ENCODE measurements at places on chromosomes 7 and 10.
A peak's percentile ranks its signal among the peaks of the same experiment; 100 is the strongest.

GRCh38 chr10:57657164-57657765, 610.4 kb downstream of the IPMK start:
- peak; percentile 73 for DNase-seq

DNA sequence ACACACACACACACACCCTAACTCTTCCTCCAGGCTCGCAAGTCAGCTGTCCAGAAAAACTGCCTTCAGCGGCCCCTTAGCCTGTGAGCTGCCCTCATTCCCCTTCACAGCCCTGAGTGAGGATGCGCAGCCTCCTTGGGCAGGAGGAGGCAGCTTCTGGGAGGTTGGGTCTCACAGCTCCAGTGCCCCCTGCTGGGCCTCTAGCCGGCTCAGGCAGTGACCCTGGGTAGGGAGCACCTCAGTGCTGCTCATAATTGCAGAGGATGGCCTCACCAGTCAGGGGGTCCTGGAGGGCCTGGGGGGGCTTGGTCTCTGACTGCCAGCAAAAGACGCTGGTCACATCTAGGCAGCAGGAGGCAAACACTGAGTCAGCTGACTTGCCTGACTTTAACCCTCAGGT, 43.7 kb downstream of the ZNF273 start:
- DNase-seq: peak; percentile 27

DNA sequence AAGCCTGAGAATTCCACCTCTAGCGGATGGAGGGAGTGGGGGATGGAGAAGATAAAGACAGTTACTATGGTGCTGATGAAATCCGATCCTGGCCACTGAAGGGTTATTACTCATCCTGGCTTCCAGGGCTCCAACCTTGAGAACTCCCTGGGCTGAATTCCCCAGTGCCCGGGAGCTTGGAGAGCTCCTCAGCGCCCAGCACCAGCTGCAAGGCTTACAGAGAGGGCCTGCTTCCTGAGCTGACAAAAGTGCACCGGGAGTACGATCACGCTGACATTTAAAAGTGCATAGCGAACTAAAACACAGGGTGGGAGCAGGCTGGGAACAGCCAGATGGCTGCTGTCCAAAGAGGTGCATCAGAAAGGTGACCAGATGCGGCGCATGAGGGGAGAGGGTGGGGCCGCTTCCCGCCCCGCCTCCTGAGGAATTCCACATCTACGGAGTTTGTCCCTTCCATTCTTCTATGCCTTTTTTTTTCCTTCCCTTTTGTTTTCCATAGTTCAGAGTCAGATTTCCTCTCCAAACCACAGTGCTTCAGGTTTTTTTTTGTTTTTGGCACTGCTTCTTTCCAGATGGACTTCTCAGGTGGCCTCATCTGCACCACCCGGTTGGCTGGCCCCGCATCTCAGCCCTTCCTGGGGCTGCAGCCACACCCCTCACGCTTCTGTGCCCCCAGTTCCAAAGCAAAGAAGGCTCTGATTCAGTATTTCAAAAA, 62.4 kb upstream of the MKRN1 start:
- peak; percentile 48 for DNase-seq

DNA sequence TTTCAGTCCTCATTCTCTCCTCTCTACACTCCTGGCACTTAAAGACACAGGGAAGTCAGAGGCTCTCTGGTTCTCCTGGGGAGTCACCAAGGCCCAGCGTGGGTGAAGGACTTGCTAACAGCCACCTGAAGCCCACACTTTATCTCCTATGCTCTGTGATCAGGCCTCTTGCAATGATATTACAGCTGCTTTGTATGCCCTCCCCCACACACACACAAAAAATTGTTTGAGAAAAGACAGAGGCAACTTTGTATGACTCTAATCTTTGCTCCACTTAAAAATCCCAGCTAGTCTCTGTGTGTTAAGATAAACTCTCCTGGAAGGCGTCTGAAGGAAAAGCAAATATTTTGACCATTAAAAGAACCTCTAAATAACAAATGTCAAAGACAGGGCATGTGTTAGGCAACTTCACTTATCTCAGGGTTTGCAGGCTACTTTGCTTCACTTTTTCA, 507.2 kb downstream of the TNS3 start:
- no peak for DNase-seq

GRCh38 chr10:36574207-36574606, 551.2 kb upstream of the ANKRD30A start:
- no peak for DNase-seq

DNA sequence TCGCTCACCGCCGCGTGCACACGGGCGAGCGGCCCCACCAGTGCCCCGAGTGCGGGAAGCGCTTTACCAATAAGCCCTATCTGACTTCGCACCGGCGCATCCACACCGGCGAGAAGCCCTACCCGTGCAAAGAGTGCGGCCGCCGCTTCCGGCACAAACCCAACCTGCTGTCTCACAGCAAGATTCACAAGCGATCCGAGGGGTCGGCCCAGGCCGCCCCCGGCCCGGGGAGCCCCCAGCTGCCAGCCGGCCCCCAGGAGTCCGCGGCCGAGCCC, 3.3 kb downstream of the REPIN1 start:
- DNase-seq: no peak
